ENCODE measurements at places on chromosomes 7 and 10.

GRCh38 chr10:117533507-117534281 lies 8.9 kb upstream of the EMX2 start:
- DNase-seq = no peak

DNA sequence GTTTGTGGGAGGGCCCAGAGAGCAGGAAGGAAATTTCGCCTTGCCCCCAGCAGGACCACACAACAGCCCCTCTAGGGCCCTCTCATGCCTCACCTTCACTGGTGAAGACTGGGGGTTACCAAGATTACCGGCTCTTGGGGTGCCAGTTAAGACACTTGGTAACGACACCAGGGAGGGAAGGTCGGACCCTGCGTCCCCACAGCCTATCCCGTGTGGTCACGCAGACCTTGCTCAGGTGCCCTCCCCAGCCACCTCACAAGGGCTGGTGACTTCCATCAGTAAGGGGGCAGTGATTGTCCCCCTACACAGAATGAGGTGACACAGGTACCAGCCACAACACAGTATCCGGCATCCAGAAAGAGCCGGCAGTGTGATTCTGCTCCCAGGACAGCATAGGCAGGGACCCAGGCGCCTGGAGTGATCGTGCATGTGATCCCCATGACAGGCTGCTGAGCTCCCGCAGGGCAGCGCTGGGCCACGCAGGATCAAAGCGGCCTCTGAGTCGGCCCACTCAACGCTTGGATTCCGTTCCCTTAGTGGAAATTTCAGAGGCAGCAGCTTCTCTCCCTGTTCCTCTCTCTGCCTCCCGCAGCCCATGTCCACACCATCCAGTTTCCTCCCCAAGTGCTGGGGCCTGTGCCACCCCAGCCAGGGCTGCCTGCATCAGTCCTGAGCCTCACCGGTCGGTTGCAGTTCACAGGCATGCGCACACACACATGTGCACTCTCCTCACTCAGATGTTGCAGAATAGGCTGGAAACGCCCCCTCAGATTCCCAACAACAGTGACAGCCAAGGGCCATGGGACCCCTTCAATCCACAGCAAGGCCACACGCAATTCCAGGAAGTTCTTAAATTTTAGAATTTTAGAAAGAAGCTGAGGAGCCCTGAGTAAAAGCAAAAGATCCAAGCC lies 35.8 kb downstream of the CAMK2B start:
- DNase-seq = peak; percentile 63

DNA sequence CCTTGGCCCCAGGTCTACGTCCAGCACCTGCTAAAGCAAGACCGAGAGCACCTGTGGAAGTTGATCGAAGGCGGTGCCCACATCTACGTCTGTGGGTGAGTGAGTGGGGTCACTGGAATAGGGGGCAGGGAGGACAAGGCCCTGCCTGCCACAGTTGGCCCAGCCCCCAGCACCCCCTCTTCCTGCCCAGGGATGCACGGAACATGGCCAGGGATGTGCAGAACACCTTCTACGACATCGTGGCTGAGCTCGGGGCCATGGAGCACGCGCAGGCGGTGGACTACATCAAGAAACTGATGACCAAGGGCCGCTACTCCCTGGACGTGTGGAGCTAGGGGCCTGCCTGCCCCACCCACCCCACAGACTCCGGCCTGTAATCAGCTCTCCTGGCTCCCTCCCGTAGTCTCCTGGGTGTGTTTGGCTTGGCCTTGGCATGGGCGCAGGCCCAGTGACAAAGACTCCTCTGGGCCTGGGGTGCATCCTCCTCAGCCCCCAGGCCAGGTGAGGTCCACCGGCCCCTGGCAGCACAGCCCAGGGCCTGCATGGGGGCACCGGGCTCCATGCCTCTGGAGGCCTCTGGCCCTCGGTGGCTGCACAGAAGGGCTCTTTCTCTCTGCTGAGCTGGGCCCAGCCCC lies 8.1 kb downstream of the TMEM120A start:
- DNase-seq = no peak

DNA sequence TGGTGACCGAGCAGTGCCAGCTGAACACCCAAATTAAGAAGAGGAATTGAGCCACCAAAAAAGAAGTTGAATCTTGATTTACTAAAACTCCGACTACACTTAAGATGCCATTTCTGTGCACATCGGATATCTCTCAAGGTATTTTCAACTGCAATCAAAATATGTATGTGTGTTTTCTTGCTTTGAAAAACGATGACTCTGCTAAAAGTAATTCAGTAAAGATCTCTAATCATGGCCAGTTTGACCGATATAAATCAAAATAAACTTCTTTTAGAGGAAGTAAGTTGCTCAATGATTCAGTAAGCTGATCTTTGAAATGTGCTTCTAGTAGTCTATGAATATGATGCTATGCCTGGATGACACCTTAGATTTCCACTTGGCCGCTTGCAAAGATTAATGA lies 453.5 kb upstream of the TPK1 start:
- DNase-seq = no peak

- no peak for DNase-seq
Observed at GRCh38 chr10:73889014-73889413, 14.7 kb upstream of the CAMK2G start.

DNA sequence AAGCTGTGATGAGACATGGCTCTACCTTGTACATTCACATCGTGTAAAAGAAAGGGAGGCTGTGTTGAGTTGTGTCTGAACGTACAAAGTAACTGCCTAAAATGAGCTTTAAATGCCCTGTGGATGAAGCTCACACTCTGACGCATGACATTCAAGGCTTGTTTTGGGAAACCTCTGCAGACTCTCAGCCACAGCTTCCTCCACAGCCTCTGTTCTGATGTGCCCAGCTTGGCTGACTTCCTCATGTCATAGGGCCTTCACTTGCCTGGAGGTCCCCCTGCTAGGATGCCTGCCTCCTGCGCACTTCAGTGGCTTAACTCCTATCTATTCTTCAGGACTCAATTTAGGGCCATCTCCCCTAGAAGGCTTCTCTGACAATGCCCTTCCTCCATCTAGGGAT lies 230.0 kb upstream of the HABP2 start:
- no peak for DNase-seq

DNA sequence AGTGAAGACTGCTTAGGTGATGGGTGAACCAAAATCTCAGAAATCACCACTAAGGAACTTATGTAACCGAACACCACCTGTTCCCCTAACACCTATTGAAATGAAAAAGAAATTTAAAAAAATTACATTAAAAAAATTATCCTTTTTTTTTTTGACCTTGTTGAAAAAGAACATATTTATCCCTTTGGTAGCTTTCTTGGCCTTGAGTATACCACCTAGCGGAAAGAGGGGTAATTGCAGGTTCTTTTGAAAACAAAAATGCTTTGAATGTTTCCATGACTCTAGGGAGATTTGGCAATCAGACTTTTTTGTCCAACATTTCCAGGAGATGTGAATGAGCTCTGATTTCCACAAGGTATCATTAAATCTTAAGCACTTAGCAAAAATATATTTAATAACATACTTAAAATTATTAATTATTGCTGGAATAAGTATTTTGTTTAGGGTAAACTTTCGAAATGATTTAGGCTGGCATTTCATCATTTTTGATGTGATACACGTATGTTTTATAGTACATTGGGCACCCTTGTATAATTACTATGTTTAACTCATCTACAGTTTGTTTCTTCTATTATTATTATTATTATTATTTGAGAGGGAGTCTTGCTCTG lies 47.0 kb upstream of the ELMO1 start:
- DNase-seq = no peak

- no peak for DNase-seq
Observed at GRCh38 chr7:150734254-150734653, 3.0 kb upstream of the GIMAP5 start.

- DNase-seq = no peak
Observed at GRCh38 chr10:8908013-8908412, 853.5 kb downstream of the GATA3 start.

GRCh38 chr7:87226495-87226894 lies 7.0 kb upstream of the TMEM243 start:
- DNase-seq = no peak

DNA sequence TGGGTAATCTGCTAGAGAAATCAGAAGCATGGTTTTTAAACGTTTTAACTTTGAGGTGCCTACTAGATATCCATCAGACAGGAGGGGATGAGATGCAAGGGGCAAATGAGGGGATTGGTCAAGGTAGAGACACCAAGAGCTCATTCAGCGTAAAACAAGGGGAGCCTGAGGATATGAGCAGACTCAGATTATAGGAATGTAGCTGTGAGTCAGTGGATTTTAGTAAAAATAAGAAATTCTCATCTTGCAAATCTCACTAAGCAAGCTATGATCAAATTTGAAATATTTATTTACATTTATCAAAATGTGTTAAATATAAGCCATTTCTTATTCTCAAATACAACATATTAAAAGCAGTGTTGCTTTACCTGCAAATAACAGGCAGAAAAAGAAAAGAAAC lies 21.4 kb upstream of the TFEC start:
- DNase-seq = no peak

DNA sequence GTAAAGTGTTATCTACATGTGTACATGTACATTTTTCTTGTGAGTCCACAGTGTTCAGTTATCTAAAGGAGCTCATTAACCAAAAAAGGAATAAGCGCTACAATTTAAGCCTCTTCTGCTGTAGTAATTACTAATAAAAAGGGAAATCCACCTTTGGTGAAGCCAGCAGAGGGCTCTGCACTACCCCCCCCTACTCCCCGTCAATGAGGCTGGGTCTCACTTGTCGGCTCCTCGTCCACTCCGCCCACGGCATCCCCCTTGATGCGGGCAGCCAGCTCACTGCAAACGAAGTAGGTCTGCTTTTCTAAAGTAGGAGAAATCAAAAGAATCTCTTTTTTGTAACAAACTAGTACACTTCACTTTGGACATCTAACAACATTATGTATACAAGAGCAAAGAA lies 4.7 kb upstream of the WASHC2A start:
- DNase-seq = no peak

- DNase-seq = no peak
Observed at GRCh38 chr7:32163141-32163806, 93.1 kb upstream of the PDE1C start.

DNA sequence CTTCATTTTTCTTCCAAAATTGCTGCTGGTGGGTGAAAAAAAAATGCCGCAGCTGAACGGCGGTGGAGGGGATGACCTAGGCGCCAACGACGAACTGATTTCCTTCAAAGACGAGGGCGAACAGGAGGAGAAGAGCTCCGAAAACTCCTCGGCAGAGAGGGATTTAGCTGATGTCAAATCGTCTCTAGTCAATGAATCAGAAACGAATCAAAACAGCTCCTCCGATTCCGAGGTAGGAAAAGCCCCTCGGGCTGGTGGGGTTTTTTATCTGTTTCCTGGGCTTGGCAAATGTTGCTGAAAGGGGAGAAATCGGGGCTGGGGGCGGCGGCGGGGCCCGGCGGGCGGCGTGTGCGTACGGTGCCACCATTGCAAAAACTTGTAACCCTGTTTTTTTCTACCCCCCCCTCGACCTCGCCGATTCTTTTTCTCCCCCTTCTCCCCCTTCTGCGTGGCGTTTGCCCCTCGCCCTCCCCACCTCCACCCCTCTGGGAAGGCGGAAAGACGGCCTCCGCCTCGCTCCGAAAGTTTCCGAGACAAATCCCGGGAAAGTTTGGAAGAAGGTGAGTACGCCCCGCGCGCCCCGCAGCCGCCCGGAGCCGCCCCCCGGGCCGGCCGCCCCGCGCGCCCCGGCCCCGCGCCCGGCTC lies 789 bp downstream of the TCF7L2 start:
- DNase-seq = no peak

DNA sequence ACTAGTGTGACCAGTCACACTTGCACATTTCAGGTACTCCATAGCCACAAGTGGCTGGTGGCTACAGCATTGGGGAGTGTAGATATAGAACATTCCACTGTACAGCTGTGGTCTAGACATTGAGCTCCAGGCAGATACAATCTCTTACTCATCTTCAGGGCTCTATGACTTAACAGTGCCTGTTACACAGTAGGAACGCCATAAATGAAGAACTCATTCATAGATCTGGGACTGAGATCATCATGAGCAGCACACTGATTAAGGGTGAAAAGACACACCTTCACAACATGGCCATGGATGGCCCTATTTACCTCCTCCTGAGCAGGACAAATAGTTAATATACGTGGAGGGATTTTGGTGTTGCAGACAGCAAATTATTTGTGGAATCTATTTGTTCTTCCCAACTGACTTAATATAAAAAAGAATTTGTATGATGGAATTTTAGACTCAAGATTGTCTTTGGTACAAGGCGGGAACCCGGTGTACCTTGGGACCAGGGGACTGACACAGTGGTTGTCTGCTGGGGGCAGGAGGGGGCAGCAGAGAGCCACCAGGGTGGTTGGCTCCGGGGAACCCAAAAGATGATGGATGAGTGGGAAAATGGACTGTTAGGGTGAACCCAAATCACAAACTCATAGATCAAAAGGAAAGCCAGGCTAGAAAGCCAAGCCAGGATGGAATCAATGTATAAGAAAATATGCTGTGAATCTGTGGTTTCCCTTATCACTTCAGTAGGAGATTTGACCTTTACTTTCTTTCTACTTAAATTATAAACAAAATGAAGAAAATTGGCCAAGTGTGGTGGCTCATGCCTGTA lies 24.3 kb upstream of the CPA2 start:
- DNase-seq = no peak

GRCh38 chr10:3853547-3854303 lies 68.7 kb upstream of the KLF6 start:
- no peak for DNase-seq

Data from type B pancreatic cell (in vitro differentiated cells).